Activated gamma-delta T cell treated with Interleukin-2 at 50 U/mL for 16 hours (primary cell): ENCODE measurements at places on chromosomes 16 and 17.

DNA sequence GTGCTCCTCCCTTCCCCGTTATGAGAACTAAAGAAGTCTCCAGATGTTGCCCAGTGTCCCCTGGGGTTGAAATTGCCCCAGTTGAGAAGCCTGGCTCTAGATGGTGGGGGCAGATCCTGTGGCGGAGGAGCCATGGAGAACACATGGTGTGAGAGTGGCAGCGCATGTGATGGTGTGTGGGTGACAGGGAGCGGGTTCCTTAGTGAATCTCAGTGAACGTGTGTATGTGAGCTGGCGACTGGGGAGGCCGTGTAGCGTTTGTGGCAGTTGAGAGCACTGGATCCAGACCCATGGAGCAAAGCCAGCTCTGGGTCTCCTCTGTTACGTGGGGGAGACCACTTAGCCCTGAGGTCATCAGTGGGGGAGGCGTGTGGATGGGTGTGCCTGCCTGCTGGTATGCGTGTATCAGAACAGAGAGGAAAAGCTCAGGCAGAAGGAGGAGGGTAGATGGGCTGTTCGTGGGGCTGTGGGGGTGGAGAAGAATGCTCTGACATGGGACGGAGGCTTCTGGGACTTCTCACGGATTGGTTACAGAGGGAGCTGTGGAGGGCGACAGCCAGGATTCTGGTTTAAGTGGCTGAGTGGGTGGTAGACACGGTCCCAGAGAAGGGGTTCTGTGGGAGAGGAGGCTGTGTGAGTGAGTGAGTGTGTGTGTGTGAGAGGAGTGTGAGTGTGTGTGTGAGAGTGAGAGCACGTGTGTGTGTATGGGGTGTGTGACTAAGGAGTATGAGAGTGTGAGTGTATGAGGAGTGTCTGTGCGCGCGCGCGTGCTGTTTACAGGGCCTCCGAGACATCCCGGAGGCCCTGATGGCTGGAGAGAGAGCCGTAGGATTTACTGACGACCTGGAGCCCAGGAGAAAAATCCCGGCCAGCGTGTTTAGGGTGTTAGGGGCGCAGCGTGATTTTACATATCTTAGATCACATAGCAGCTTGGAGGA, 193.8 kb downstream of the SNX29 start:
- DNase-seq = no peak

DNA sequence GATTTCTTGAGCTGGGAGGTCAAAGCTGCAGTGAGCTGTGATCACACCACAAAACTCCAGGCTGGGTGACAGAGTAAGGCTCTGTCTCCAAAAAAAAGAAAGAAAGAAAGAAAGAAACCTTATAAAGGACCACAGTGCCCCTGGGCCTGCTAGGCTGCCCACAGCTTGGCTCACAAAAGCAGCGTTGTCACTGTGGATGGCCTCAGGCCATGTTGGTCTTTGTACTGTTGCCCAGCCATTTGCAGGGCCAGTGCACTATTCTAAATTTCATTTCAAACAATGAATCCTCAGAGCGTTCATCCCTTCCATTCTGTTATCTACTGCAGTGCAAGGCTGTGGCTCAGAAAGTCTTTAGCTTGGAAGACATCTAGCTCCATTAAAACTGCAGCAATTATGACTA, 208.4 kb downstream of the SLC39A11 start:
- no peak for DNase-seq

- peak; percentile 69 for DNase-seq
Observed at GRCh38 chr16:68005786-68006286, 6.6 kb upstream of the DPEP2 start.

DNA sequence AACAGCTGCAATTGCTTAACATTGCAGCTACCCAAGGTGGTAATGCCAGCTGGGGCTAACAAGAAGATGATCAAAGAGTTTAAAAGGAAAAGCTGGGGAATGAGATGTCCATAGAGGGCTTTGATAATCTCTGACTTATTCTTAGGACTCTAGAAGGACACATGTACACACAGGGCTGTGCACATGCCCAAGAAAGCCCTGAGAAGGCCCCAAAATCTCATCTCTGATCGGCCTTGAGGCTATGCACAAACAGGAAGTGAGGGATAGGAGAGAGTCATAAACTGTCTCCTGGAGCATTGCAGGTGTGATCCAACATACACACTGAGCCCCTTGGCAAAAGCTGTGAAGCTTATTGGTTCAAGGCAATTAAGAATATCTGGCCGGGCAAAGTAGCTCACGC, 17.2 kb upstream of the RABEP1 start:
- DNase-seq = no peak
